ENCODE measurements at places on chromosomes 16 and 17.
A peak's percentile ranks its signal among the peaks of the same experiment; 100 is the strongest.

- no peak for DNase-seq
Observed at GRCh38 chr16:31248344-31248743, 11.4 kb upstream of the ITGAM start.

GRCh38 chr17:45900723-45901415, 6.5 kb downstream of the MAPT start:
- no peak for DNase-seq

DNA sequence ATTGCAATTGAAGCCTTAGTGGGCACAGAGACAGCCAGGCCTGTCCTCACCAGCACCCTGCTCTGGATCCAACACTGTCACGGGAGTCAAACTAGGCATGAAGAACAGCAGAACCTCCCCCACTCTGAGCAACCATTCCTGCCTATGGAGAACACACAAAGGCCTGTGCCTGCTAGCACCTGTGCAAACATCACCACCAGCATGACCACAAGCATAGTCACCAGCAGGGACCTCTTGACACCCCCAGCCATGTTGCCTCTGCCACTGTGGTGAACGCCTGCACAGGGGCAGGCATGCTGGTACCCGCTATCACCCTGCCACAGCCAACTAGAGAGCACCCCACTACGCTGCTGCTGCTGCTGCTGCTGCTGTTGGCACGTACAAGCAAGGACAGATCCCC, 51.7 kb downstream of the CMC2 start:
- no peak for DNase-seq

DNA sequence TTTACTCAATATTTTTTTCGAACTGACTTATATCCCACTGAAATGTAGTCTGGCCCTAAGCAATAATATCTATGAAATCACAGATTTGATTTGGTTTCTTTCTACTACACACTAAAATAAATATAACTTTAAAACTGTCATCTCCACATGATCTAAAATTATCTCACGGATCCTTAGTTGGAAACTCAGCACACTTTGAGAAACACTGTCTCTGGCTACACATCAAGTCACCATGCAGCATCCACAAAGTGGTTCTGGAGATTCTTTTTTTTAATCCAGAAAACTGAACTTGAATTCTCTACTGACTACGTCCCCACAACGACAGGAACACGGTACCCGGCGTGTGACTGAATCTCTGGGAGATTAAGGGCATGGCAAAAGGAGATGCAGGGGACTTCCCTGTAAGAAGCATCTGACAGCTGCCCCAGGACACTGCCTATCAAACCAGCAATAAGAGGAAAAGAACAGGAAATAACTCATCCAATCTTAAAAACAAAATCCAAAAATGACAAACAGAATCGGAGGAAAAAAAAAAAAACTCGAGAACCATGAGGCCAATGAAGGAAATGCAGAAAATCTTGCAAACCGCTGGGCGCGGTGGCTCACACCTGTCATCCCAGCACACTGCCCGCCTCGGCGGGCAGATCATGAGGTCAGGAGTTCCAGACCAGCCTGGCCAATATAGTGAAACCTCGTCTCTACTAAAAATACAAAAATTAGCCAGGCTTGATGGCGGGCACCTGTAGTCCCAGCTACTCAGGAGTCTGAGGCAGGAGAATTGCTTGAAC, 141.0 kb upstream of the RCVRN start:
- DNase-seq, result no peak

- DNase-seq, result no peak
Observed at GRCh38 chr17:80270836-80271235, 10.2 kb downstream of the RNF213 start.

DNA sequence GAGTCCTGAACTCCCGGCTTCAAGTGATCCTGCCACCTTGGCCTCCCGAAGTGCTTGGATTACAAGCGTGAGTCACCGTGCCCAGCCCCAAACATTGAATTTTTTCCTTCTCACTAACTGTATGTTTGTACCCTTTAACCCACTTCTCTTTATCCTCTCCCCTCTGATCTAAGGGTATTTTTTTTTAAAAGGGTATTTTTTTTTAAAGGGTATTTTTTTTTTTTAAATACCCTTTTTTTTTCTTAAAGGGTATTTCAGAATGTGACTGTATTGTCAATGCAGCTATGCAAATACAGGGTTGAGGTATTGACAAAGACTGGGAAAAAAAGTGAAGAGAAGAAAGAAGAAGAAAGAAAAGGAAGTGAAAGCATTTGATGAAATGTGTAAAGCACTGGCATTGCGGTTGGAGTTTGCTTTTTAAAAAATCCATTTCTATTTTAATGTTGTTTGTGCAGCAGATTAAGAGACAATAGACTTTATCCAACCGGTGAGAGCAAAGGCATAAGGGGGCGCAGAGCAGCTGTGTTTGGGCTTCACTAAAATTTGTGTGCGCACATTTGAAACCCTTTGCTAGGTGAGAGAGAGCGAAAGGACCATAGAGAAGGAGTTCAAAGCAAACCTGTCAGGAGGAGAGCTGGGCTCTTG, 42.4 kb downstream of the SYT17 start:
- DNase-seq, result no peak

- no peak for DNase-seq
Observed at GRCh38 chr17:76078860-76079534, at the start of gene ZACN. TSS of gene ZACN (plus strand) at chr17:76079182. CDS start at chr17:76079265, 83 bp downstream.

- no peak for DNase-seq
Observed at GRCh38 chr17:47629826-47630225, 19.9 kb upstream of the KPNB1 start.

DNA sequence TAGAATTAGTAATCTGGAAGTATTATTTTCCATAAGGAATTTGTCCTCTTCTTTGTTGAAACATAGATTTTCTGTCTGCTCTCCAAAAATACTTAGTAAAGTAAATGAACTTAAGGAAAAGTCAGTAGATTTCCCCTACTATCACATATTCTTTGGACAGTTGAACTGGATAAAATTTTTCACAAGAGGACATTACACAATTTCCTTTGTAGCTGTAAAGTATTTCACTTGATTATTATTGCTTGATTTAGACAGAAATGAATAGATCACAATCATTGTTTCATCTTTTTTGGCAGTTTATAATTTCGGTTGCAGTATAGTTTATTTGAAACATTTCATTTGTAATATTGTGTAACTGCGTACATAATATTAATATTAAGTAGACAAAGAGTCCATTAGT, 12.5 kb downstream of the CYB5B start:
- no peak for DNase-seq

DNA sequence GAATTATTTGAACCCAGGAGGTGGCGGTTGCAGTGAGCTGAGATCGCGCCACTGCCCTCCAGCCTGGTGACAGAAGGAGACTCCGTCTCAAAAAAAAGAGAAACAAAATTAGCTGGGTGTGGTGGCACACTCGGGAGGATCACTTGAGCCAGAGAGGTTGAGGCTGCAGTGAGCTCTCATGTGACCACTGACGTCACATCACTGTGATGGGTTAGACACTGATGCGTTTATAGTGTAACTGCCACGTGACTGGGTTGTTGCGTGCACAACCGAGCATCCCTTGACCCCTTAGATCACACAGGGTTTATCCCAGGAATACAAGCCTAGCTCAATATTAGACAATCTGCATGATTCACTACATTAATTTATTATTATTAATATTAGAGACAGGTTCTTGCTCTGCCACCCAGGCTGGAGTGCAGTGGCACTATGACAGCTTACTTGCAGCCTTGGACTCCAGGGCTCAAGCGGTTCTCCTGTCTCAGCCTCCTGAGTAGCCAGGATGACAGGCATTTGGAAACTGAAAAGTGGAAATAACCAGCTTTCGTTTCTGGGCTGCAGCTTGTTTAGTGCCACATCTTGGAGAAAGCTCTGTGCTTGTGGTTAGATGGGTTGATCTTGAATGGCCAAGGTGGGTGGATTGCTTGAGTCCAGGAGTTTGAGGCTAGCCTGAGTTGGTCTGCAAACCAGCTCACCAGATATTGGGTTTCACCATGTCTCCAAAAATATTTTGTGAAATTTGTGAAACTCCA, 26.4 kb upstream of the ABR start:
- DNase-seq, result no peak

DNA sequence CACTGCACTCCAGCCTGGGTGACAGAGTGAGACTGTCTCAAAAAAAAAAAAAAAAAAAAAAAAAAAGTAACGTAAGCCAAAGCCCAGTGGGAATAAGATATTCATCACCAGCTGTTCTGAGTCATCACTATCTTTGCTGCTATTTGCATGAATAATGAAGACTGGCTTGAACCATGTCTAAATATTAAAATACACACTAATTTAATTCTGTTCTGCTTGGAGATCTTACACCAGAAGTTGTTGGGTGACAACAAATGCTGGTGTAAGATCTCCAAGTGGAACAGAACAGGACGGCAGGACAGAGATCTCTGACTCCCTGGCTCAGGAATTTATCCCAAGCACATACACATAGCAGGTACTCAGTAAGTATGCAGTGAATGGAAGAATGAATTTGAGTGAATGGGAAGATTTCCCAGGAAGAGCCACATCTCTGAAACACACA, 19.6 kb downstream of the DNAH17 start:
- peak; percentile 44 for DNase-seq

- no peak for DNase-seq
Observed at GRCh38 chr17:48374650-48375230, 55.3 kb downstream of the SKAP1 start.

DNA sequence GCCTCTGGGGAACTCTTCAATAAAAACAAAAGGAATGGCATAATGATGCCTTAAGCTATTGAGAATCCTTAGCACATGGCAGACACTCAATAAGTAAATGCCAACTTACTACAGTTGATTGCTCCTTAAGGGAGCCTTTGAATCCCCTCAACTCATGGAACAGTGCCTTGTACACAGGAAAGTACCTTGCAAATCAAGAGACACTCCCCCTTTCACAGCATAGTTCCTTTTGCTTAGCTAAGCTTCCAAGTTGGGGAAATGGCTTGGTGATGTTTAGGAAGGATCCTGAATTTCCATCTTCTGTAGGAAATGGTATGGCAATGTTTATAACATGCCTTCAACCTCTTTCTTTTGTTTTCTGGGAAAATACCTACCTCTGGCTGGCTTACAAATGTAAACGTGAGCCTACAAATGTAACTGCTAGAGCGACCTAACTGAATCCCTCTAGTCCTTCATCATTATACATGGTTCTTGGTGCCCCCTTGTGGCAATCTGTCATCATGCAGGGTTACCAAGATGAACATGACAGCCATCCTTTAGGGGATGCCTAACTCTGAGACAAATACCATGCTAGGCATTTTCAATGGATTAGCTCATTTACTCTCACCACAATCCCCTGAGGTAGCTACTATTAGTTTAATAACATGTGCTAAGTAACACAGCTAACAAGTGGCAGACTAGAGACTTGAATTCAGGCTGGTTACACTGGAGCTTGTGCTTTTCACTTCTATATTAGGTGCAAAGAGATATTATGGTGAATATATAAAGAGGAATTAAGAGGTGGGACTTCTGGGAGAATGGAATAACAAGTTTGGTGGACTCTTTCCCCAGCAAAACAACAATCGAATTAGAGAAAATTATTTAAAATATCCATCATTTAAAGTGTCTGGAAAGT, 65.0 kb downstream of the MMD start:
- no peak for DNase-seq

GRCh38 chr17:79535728-79536025, 75.2 kb downstream of the RBFOX3 start:
- no peak for DNase-seq

All from GM04503 (cell line).